ENCODE measurements at places on chromosomes 12 and 14. TPM values are rescaled to one million over a fixed set of nuclear protein-coding genes. Genes with fewer than 3 reads are reported as not detected.

Gene DHRS2
- polyA plus RNA-seq, result 1.8 TPM

Gene ABCD2
- polyA plus RNA-seq, result 6.1 TPM

- no peaks in the 10 kb centered on the region for H3K27me3 ChIP-seq
- no peaks in the 10 kb centered on the region for H3K36me3 ChIP-seq
These were observed 140.1 kb downstream of the DHRS2 start for GRCh38 chr14:23776296-23776695.

- H3K4me1 ChIP-seq, result no peaks in the 10 kb centered on the region
- no peak overlapping the region for H3K27ac ChIP-seq
- no peaks in the 10 kb centered on the region for H3K36me3 ChIP-seq
- no peak overlapping the region for H3K4me3 ChIP-seq
- no peak for DNase-seq
These were observed 235.5 kb upstream of the PDE3A start for GRCh38 chr12:20132818-20133217.

- DNase-seq, result no peak
- no peaks in the 10 kb centered on the region for H3K4me1 ChIP-seq
- no peaks in the 10 kb centered on the region for H3K36me3 ChIP-seq
- H3K27me3 ChIP-seq, result no peaks in the 10 kb centered on the region
These were observed 13.4 kb downstream of the ISM2 start for GRCh38 chr14:77485256-77485655.

- H3K27ac ChIP-seq, result no peak overlapping the region
- no peaks in the 10 kb centered on the region for H3K4me1 ChIP-seq
- DNase-seq, result no peak
- no peak overlapping the region for H3K4me3 ChIP-seq
- H3K36me3 ChIP-seq, result no peaks in the 10 kb centered on the region
These were observed 54.1 kb downstream of the BEGAIN start for GRCh38 chr14:100532906-100533655.

DNA sequence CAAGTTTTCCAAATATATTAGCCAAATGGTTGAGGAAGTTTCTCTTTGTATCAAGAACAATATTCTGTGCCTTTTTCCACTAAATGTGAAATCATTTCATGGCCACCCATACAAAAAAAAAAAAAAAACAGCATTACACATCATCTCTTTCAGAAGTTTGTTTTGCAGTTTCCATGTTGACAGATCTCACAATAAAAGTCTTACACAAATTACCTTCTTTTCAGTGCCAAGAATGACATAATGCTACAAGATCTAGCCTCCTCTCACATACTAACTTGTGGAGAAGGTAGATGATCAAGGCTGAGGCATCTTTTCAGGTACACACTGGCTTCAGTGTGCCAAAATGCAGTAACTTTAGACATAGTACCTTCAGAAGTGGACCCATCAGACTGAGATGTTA is 35.3 kb downstream of the PRKD1 start:
- no peak overlapping the region for H3K4me3 ChIP-seq
- no peak overlapping the region for H3K27ac ChIP-seq
- H3K36me3 ChIP-seq, result no peaks in the 10 kb centered on the region
- H3K4me1 ChIP-seq, result no peaks in the 10 kb centered on the region

Gene CCDC92
- 6.6 TPM for polyA plus RNA-seq

Gene TNFAIP2
- 10.0 TPM for polyA plus RNA-seq

Gene CD69
- 8.0 TPM for polyA plus RNA-seq

DNA sequence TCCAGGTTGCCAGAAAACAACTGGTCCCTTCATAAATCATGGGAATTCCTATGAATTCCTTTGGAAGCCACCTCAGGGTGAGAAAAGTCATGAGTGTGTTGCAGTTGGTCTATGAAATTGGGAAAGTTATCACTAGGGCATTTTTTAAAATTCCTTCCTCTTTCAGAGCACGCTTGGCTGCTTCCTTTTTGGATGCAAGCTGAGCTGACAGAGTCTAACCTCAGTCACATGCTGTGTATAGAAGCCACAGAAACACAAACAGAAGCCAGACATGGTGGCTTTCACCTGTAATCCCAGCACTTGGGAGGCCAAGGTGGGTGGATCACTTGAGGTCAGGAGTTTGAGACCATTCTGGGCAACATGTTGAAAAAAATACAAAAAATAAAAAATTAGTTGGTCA is 21.7 kb upstream of the HELB start:
- H3K4me1 ChIP-seq, result no peaks in the 10 kb centered on the region
- no peaks in the 10 kb centered on the region for H3K36me3 ChIP-seq
- no peak for DNase-seq
- H3K4me3 ChIP-seq, result no peak overlapping the region
- no peak overlapping the region for H3K27ac ChIP-seq

DNA sequence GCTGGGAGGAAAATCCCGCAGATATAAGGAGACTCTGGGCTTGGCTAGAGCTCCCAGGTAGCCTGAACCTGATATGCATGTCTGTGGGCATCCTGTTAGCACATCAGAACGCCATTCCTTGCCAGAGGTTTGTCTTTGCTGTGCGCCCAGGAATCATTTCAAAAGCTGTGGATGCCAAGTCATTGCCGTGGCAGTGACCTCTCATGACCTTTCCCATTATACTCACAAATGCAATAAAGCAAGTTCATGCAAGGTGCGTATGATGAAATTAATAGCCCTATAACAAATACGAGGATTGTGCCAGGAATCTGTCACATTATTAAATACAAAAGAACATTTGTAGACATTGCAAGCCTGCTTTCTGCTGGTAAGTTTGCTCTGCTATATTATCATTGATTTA is 229.1 kb upstream of the PELI2 start:
- H3K4me1 ChIP-seq, result no peaks in the 10 kb centered on the region
- no peak for DNase-seq
- H3K27ac ChIP-seq, result no peak overlapping the region
- H3K4me3 ChIP-seq, result no peak overlapping the region
- H3K27me3 ChIP-seq, result no peaks in the 10 kb centered on the region
- no peaks in the 10 kb centered on the region for H3K36me3 ChIP-seq

DNA sequence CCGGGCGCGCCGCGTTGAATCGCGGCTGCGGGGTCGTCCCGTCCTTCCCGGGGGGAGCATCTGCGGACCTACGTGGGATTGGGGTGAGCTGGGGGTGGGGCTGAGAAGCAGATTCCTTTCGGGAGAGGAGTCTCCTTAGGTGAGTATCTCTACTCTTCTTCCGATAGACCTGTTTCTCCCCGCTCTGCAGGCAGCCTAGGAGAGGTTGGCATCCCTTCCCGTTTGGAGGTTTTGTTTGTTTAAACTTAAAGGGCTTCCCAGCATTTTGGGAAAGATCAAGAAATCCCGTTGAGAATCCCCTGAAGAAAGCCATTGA is 411 bp downstream of the TTLL5 start:
- no peak for DNase-seq
- no peaks in the 10 kb centered on the region for H3K4me1 ChIP-seq
- H3K27me3 ChIP-seq, result no peaks in the 10 kb centered on the region
- H3K4me3 ChIP-seq, result peak overlapping the region; percentile 89
- peak overlapping the region; percentile 48 for H3K27ac ChIP-seq

DNA sequence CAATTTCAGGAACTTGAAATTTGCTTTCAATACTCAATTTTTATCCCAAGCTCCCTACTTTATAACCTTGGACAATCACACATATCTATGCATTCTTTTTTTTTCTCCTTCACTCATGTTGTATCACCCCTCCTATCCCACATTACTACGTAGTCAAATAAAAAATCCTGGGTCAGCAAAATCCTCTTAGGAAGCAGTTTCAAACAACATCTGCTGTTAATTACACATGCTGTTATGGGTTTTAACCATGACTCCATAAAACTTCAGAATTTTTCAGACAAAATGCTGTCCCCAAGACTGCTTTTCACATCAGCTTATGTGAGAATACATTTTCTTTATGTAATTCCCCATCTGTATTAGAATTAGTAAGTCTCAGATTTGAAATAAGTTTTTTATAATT is 61.7 kb downstream of the LRFN5 start:
- H3K4me1 ChIP-seq, result no peaks in the 10 kb centered on the region
- no peaks in the 10 kb centered on the region for H3K36me3 ChIP-seq
- no peak overlapping the region for H3K4me3 ChIP-seq
- no peak overlapping the region for H3K27ac ChIP-seq
- no peaks in the 10 kb centered on the region for H3K27me3 ChIP-seq

DNA sequence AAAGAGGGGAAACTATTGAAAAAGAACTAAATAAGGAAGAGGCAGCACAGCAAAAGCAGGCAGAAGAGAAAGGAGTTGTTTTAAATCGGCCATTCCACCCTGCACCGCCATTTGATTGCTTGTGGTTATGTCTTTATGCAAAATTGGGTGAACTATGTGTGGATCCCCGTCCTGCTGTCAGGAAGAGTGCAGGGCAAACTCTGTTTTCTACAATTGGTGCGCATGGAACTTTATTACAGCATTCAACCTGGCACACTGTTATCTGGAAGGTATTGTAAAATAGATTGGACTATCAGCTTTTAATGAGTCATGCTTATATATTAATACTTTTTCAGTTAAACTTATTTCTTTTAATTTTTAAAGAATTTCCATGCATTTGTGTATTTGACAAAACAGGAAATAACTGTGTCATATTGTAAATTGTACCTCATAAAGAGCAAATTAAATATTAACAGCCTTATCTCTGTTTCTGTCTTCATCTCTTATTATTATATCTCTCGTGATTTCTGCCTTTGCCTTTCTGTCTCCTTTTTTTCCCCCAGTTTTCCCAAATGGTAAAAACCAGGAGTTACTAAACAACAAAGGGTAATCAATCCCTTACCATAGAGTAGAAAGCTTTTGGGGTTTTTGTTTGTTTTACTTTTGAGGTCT is 86.4 kb downstream of the MON2 start:
- H3K27me3 ChIP-seq, result no peaks in the 10 kb centered on the region
- no peak overlapping the region for H3K27ac ChIP-seq
- peaks cover 11% of the 10 kb centered on the region for H3K36me3 ChIP-seq

Gene ADAM21
- 0.16 TPM for polyA plus RNA-seq

Gene HOXC6
- not detected for polyA plus RNA-seq

Gene SLC7A7
- 28.7 TPM for polyA plus RNA-seq

GRCh38 chr12:80264891-80265290 is 165.6 kb downstream of the OTOGL start:
- H3K36me3 ChIP-seq, result no peaks in the 10 kb centered on the region
- H3K27me3 ChIP-seq, result no peaks in the 10 kb centered on the region
- no peak overlapping the region for H3K27ac ChIP-seq

GRCh38 chr12:42284157-42284556 is 41.7 kb downstream of the ZCRB1 start:
- H3K4me3 ChIP-seq, result no peak overlapping the region
- H3K27ac ChIP-seq, result no peak overlapping the region
- H3K36me3 ChIP-seq, result no peaks in the 10 kb centered on the region
- no peaks in the 10 kb centered on the region for H3K27me3 ChIP-seq
- DNase-seq, result no peak

- H3K36me3 ChIP-seq, result no peaks in the 10 kb centered on the region
- DNase-seq, result no peak
- no peak overlapping the region for H3K4me3 ChIP-seq
- H3K4me1 ChIP-seq, result no peaks in the 10 kb centered on the region
- no peaks in the 10 kb centered on the region for H3K27me3 ChIP-seq
These were observed 97.4 kb downstream of the SRGAP1 start for GRCh38 chr12:63941879-63942278.

DNA sequence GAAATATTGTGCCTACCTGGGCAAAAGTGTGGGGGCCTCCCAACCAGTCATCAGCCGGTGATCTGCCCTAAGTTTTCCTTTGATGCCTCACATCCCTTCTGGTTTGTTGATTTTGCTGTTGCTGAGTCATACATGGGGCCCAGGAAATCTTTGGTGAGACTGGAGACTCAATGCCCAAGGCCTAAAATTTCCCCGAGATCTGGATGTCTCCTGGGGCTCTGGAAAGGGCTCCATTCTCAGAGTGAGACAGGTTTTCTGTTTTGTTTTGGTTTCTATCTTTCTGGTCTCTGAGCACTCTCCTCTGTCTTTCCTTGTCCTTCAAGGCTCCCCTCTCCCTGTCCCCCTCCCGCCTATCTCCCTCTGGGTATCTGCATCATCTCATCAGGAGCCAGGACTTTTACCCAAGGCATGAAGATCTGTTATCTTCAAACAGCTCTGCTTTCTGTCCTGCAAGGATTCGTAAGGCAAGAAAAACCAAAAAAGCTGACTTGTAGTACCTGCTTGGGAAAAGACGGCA is 152.8 kb upstream of the MAX start:
- no peak for DNase-seq
- no peak overlapping the region for H3K4me3 ChIP-seq
- no peak overlapping the region for H3K27ac ChIP-seq
- no peaks in the 10 kb centered on the region for H3K4me1 ChIP-seq
- no peaks in the 10 kb centered on the region for H3K27me3 ChIP-seq

Gene GLI1
- polyA plus RNA-seq, result 0.27 TPM

- no peak overlapping the region for H3K4me3 ChIP-seq
- no peaks in the 10 kb centered on the region for H3K36me3 ChIP-seq
- no peak overlapping the region for H3K27ac ChIP-seq
- no peaks in the 10 kb centered on the region for H3K27me3 ChIP-seq
- H3K4me1 ChIP-seq, result peaks cover 27% of the 10 kb centered on the region
These were observed 134.2 kb downstream of the SMOC1 start for GRCh38 chr14:70013271-70013873.

Gene SH2B3
- 9.1 TPM for polyA plus RNA-seq

Gene RHEBL1
- polyA plus RNA-seq, result 13.3 TPM

DNA sequence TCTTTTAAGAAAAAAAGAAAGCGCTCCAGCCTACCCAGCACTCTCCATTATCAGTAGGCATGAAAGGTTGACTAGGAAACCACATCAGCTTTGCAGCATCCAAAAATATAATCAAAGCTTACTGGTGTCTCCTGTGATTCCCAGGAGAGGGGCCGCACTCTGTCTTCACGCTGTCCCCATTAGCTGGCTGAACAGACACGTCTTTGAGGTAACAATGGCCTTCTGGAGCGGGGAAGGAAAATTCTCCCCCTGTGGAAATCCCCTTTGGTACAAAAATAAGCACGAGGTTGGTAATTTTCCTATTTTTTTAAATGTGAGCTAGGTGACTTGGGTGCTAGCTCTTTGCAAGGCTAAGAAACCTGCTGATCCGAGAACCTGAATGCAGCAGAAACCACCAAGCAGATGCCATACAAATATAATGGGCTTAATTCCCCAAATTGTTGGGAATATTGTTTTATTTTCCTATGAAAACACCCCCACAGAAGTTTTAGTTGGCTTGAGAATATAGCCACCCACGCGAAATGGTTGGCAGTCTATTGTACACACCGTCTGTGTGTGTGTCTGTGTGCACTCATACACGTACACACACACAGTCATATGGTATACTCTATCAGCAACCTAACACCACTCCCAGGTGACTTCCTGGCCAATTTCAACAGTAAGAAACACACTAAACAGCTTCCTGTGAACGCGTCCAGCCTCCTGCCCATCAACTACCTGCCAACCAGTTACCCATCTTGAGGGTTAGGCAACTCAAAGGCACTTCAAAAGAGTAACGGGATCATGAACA is 71.2 kb downstream of the KSR2 start:
- no peaks in the 10 kb centered on the region for H3K27me3 ChIP-seq
- H3K27ac ChIP-seq, result peak overlapping the region; percentile 14
- peak; percentile 57 for DNase-seq
- H3K36me3 ChIP-seq, result no peaks in the 10 kb centered on the region
